NCI-H2227 treated with DMSO at 0.1 percent for 48 hours (cell line): ENCODE measurements at places on chromosomes 2 and 18.

- DNase-seq, result peak; percentile 55
Measured at GRCh38 chr2:45652090-45653031, 886 bp downstream of the PRKCE start.

- DNase-seq, result peak; percentile 45
Measured at GRCh38 chr18:49098386-49098785, 147.6 kb upstream of the SMAD7 start.

DNA sequence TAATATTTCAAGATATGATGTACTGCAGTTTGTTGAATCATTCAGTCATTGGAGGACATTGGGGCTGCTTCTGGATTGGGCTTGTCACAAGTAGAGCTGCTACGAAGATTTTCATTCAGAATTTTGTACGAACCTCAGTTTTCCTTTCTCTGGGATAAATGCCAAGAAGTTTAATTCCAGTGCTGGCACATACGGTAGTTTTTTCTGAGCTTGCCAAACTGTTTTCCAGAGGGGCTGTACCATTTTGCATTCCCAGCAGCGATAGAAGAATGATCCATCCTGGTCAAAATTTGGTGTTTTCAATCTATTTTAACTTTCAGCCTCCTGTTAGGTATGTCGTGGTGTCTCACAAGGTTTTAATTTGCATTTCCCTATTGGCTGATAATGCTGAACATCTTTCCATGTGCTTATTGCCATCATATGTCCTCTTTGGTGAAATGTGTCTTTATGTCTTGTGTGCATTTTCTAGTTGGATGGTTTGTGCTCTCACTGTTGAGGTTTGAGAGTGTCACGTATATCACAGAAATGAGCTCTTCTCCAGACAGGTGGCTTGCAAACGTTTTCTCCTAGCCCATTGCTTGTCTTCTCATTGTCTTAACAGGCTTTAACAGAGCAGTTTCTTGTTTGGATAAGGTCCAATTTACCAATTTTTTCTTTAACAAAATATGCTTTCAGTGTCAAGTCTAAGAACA, 612.6 kb downstream of the GALR1 start:
- DNase-seq, result no peak

DNA sequence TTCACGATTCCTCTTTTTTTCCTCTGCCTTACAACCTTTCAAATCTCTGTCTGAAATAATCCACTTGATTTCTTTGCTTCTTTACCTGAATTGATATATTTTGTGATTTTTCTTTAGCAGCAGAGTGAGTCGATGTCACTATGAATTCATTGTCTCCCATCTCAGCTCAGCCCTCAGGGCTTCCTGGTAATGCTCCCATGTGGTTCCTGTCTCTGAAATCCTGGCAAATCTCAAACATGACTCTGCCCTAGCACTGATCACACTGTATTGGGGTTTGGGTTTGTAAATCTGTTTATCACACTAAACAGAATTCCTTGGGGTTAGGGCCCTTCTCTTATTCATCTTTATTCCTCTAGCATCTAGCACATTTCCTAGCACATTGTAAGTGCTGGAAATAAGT, 43.0 kb upstream of the MSTN start:
- DNase-seq, result no peak

GRCh38 chr2:98485453-98485755, 40.7 kb downstream of the INPP4A start:
- DNase-seq, result no peak

DNA sequence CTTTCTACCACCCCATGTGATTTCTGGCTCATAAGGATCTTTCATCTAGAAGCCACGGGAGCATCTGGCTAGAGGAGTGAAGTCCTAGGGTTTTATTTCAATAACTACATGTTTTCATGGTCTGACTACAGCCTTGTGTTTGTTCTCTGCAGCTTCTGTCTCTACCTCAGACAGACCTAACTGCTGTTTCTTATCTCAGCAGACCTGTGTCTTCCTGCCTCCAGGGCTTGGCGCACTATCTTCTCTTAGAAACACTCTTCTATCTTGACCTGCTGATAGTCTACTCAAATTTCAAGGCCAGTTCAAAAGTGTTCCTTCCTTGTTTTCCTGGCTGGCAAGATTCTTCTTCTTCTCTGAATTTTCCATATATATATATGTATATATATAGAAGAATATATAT, 11.0 kb upstream of the TRIB2 start:
- DNase-seq, result no peak

- no peak for DNase-seq
Measured at GRCh38 chr2:64951306-64951953, 37.8 kb upstream of the SLC1A4 start.

DNA sequence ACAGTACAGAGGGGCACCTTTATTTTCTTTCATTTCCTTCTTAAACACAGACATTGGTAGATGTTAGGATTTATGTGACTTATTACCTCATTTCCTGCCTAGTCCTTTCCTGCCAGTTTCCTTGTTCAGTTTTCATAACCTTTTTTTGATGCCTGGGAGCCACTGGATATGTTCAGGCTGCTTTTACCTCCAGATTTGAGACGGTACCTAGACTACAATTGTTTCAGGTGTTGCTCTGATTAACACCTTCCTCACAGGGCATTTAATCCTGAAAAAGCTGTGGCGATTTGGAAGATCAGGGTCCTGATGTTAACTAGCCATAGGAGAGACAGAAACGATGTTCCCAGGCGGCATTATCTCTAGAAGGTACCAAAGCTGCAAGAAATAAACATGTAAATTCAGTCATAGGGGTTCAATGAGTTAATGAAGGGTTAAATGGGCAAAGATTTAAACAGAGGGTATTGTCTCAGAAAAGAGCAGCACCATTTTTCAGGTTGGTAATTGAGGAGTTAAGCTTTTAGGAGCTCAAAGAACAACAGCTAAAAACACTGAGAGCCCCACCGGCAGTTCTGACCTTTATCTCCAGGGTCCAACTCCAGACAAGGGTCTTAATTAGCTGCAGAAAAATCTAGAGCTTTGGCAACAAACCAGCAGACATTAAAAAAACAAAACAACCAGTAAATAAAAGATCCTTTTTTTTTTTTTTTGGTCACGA, 93.3 kb downstream of the HRH4 start:
- no peak for DNase-seq

GRCh38 chr2:177395351-177396065, 2.9 kb downstream of the AGPS start:
- DNase-seq, result no peak

DNA sequence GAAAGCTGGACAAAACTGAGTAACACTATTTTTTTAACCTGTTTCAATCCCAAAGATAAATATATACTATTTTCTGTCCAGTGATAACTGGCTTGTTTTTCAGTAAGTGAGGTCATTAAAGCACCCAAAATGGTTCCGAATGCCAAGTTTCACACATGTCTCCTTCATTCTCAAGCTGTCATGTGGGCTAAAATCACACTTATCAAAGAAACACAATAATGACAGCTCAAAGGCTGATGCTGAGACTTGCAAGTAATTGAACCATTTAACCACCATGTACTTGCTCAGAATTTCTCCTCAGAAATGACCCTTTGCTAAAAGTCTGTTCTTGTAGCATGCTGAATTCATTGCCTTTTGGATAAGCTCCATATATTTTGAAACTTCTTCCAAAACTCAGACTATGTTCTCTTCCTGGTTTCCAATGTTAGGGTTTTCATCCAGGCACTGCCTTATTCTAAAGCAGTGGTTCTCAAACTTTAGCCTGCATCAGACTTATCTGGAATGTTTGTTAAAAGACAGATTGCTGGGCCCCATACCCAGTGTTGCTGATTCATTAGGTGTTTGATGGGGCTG, 149.8 kb downstream of the VWC2L start:
- DNase-seq, result no peak

DNA sequence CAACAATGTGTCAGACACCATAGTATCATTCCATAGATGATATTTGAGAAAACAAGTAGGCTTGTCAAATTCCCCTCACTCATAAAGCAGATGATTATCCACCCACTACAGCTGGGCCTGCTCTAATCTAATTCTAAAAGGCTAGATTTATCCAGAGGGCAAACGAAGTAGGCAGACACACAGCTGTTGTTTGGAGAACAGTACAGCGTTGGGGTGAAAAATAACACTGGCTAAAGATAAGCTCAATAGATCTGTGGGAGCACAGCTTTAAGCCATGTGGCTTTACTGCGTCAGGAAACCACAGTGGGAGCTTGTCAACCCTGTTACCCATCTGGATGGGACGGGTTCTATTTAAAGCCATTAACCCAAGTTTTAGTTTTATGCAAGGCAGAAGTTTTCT, 48.9 kb upstream of the COBLL1 start:
- no peak for DNase-seq

GRCh38 chr2:189782221-189782671, 1.9 kb downstream of the ORMDL1 start:
- DNase-seq, result no peak

DNA sequence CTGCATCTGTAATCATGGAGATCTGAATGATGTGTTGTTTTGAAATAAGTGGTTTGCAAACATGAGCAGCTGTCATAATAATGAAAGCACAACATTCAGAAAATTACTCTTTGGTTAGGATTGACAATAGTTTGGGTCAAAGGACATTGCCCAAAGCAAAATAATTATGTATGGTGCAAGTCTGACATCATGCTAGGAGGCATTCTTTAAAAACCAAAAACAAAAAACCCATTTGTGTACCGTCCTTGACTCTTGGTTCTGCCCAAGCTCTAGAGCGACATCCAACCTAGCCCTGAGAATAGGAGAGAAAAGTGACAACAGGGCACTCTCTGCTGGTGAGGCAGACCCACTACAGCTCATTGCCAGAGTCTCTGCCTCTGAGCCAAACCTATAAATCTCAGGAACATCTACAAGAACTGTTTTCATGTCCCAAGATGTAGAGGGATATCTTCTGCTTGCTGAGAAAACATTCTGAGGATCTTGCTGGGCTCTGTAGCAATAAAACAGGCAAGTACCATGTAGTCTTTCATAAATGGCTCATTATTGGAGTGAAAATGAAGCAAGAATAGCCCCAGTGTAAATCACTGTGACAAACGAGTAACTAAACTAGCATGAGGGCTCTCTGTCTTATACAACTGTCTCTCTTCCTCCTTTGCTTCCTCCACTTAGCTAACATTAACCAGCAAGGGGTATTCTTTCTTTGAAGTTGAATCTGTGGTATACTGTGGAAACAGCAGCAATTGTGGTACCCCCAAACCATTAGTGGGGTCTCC, 266.8 kb upstream of the CXCR4 start:
- peak; percentile 74 for DNase-seq

DNA sequence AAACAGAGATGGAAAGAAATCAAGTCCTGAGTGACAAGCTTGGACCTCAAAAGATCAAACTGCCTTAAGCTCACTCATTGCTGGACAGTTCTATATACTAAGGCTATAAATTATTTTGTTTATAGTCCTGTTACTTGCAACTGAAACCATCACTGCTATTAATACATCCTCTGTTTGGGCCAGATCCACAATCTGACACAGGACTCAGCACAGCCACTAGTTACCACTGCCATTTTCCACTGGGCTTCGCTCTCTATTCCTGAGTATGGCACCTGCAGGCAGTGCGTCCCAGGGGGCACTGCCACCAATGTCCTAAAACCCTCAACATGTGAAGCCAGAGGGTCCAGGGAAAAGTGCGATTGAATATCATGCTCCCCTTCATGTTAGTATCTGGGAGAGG, 52.3 kb downstream of the CYP26B1 start:
- DNase-seq, result no peak

DNA sequence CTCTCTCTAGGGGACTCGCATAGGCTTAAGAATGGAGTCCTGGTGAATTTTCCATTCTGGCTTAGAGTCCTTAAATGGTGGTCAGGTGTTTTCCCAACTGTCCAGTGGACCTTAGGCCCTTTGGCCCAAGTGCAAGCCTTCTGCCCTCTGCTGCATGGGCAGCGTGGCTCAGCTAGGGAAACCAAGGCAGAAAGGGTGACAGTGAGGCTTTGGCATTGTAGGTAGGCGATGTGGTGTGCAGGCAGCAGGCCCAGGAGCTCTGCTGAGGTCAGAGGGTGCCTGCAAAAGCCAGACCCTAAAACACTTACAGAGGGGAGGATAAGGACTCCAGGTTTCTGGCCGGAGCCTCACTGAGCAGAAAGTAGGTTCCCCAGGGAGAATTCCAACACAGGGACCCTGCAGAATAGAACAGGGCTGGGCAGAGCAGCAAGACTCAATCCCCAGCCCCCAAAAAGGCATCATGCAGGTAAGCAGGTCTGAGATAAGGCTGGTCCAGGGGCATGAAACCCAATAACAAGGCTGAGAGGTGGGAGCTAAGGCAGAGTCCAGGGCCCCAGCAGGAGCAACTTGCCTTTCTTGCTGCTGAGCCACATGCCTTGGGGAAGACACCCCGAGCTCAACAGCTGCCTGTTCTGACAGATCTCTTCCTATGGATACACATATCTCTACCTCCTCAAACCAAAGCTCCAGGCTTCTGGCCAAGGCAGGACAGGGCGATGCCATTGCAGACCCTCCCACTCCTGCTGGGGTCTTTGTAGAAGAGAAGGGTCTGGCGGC, 199.7 kb downstream of the TNS1 start:
- DNase-seq, result no peak

DNA sequence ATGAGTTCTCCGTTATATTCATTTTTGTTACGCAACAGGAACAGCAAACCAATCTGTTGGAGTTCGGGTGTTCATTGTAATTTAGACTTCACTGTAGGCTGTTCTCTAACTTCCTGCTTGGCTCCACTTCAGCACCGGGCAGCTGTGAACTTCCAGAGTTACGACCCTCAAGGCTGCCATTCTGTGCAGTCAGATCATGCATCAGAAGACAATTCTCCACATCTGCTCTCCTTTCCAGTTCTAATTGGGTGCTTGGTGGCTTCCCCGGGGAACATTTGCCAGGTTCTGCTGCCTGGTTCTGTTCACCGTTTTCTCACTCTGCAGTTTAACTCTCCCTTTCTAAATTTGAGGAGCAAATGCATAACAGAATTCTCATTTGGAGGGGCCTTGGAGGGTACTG, 237.7 kb downstream of the NYAP2 start:
- DNase-seq, result no peak
